ENCODE measurements at places on chromosomes 5 and 9.
A peak's percentile ranks its signal among the peaks of the same experiment; 100 is the strongest.

GRCh38 chr5:55307383-55308253 lies at the start of the genes DHX29 and MTREX:
DHX29 (minus strand) TSS chr5:55307694; CDS start chr5:55307573, 121 bp downstream.
MTREX (plus strand) TSS chr5:55307989; CDS start chr5:55308014, 25 bp downstream.
- DNase-seq: peak; percentile 94

DNA sequence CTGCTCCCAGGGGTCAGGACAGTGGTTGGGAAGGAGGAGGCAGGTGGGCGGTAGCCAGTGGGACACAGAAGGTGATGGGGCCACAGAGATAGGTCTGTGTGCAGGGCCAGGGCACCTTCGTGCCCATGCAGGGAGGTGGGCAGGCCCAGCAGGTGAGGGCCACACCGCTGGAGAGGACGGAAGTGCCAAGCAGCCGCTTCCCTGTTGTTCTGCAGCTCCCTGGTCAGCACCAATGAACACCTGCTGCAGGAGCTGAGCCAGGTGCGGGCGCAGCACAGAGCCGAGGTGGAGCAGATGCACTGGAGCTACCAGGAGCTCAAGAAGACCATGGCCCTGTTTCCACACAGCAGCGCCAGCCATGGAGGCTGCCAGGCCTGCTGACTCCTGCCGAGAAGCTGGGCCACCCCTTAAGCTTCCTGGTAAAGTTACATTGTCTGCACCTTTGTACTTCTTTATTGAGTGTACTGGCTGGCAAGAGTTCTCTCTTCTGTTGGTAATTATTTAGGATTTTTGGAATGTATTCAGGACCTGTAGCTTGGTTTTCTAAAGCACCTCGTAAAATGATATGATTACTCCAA lies 40.3 kb downstream of the TPPP start:
- DNase-seq: no peak

- DNase-seq: no peak
Observed at GRCh38 chr5:117133198-117133597, 558.6 kb upstream of the SEMA6A start.

GRCh38 chr5:80736730-80737129 lies 81.9 kb upstream of the DHFR start:
- DNase-seq: no peak

- DNase-seq: no peak
Observed at GRCh38 chr5:63963080-63963735, 963 bp upstream of the HTR1A start.

- DNase-seq: no peak
Observed at GRCh38 chr5:127938746-127939145, 144.8 kb upstream of the SLC12A2 start.

- DNase-seq: no peak
Observed at GRCh38 chr5:54670281-54670680, 152.7 kb downstream of the SNX18 start.

- no peak for DNase-seq
Observed at GRCh38 chr5:135155616-135156214, 121.7 kb upstream of the PITX1 start.

- DNase-seq: peak; percentile 38
Observed at GRCh38 chr5:74446725-74447241, 193.7 kb downstream of the ENC1 start.

DNA sequence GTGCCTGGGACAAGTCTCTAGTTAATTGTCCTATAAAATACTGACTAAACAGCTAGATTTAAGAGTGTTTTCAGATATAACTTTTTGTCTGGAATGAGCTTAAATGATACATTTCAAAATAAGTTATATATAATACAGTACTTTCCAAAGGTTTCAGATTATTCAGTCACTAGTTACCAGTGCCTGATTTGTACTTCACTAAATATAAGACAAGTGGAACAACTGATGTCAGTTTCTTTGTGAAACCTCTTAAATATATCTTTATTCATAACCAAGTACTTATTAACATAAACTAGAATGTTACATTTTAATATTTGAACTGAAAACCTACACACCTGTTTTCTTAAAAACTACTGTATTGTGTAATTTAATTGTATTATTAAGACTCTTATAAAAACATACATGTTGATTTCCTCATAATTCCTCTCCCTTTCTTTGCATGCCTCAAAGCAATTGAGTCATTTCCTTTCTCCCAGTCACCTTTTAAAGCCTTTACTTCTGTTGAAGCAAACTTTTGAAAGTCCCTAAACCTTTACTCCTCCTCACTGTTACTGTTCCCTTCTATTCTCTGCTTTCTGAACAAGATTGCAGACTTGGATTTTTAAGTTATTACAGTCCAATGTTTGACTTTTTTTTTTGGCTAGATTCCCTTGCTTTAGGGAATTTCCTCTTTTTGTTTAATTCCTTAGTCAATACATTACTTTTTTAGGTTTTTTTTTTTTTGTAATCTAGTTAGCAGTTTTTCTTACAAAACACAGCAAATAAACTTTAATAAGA lies 8.7 kb upstream of the SEMA6A start:
- DNase-seq: no peak

- DNase-seq: no peak
Observed at GRCh38 chr5:123155446-123155960, 66.5 kb downstream of the PRDM6 start.

DNA sequence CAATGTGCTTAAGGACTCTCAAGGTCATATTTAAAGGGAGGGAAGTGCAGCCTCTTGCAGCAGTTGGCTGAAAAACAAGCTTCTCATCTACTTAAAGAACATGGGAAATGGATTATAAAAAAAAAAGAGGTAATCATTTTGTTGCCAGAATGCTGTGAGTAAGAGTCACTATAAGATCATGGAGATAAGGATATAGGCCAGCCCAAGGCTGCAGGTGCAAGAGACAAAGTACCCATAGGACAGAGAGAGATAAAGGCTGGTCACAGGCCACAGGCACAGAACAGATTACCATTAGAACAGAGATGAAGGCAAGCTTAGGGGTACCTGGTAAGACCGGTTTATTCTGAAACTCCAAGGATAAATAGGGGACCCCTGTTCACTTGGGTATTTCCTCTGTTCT lies 70.5 kb downstream of the CDKN2A start:
- no peak for DNase-seq

DNA sequence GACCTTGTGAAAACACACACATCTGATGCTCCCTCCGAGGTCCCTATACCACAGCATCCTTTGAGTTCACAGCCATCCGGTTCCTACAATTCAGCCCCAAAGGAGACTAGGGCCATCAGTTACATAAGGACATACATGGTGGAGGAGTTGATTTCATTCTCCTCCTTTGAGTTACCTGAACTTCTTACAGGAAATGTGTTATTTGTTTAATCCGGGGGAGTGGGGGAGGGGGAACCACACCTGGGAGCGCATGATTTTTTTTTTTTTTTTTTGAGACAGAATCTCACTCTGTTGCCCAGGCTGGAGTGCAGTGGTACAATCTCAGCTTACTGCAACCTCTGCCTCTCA lies 30.7 kb downstream of the SEMA4D start:
- no peak for DNase-seq

- DNase-seq: no peak
Observed at GRCh38 chr9:85064811-85065371, 395.4 kb downstream of the NTRK2 start.

DNA sequence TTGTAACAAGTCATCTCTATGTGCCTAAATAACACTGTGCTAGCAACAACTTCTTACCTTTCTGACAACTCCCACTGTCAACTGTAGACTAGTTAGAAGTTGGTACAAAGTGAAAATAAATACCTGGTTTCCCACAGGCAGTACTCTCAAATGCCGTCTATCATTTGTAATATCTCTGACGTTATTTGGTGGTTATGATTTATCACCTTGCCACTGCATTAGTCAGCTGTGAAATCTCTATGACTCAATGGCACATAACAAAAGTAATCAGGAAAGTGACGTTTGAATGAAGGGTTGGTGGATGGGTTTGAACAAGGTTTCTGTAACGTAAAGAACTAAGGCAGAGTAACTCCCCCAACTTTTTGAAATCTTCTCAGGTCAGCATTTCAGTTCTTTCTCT lies 592.3 kb downstream of the MAT2B start:
- no peak for DNase-seq

DNA sequence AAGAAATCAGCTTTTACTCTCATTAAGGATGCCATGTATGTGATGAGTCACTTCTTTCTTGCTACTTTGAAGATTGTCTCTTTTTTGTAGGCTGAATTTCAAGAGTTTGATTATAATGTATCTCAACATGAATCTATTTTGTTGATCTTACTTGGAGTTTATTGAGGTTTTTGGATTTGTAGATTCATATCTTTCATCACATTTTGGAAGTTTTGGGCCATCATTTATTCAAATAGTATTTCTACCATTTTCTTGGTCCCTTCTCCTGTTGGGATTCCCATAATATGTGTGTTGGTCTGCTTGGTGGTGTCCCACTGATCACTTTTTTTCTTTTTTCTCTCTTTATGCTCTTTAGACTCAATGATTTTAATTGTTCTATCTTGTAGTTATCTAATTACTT lies 116.3 kb downstream of the CNTLN start:
- DNase-seq: no peak

DNA sequence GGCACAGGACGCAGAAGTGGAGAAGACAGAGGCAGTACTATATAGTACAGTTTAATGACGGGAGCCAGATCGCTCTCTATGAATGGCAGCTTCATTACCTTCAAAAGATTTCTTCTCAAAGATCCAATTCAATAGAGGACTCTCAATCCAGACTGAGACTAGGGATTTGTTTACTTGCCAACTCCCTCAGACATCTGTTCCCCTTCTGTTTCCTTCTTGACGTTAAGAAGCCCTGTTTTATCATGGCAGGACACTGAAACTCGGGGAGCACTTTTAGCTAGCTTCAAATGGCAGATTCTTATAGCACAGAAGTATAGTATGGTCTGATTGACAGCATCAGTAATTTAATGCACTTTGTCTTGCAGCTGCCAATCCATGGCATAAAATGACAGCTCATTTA lies 747.3 kb upstream of the C9orf72 start:
- no peak for DNase-seq

DNA sequence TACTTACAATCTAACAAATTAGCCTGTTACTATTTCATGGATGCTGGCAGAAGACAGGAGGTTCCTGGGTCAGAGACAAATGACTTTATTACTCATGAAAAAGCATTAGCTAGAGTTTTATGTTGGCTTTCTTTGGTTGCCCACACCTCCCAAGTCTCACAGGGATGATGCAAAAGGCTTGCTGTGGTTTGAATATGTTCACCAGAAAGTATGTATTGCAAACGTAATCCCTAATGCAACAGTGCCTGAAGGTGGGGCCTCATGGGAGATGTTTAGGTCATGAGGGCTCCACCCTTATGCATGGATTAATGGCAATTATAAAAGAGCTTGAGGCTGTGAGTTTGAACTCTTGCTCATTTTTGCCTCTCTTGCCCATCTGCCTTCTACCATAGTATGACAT lies 28.5 kb downstream of the DPYSL3 start:
- no peak for DNase-seq

- peak; percentile 75 for DNase-seq
Observed at GRCh38 chr5:83472508-83473345, 1.2 kb downstream of the VCAN start.

DNA sequence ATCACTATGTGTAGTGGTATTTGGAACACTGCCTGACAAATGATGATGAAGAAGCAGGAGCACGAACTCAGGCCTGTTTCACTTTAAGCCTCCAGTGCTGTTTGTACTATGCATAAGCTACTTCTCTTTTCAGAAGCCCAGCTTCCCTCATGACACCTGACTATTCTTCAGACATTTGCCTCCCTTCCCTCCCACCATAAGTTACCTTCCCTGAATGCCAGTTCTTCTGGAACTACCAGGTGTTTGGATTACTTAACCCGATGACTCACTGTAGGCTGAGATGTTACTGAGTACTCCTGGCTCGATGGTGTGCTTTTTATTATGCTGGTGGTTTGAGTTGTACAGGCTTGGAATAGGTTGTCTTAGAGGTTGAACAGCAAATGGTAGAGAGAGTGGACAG lies 180.0 kb downstream of the SPATA31D1 start:
- no peak for DNase-seq

DNA sequence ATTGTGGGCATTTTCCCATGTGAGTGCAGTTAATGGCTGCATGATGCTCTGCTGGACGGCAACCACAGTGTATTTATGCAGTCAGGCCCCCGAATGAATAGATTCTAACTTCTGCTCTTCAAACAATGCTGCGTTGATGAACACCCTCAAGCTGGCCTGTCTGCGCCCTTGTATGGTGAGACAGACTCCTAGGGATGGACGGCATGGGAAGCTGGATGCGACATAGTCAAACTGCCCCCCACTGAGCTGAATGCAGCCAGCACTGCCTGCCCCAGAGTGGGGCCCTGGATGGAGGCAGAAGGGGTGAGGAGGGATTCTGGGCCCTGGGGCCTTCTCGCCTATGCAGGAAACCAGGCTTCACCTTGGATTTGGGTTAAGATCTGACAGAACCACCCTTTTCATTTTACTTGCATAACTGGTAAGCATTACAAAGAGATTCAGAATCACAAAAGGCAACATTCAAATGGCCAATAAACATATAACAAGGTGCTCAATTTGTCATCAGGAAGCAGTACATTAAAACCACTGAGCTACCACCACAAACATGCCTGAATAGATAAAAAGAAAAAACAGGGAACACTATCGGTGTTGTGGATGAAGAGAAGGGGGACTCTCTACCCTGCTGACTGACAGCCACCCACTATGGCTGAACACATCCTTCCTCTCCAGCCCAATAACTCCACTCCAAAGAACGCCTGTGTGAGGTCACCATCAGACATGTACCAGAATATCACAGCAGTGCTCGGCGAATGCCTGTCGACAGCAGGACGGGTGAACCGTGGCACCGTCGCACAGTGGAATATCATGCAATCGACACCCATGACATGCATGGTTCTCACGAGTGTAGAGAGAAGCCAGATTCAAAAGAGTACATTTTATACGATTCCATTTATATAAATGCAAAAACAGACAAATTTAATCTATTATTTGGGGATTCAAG lies 79.1 kb downstream of the RAPGEF1 start:
- no peak for DNase-seq
